ENCODE measurements at places on chromosomes 2 and 18.

- no peak for DNase-seq
Measured at GRCh38 chr2:13901526-13901925, 731.0 kb upstream of the LRATD1 start.

GRCh38 chr18:32301361-32301760 lies 111.5 kb downstream of the MEP1B start:
- no peak for DNase-seq

GRCh38 chr2:137437386-137437785 lies 526.9 kb upstream of the HNMT start:
- no peak for DNase-seq

DNA sequence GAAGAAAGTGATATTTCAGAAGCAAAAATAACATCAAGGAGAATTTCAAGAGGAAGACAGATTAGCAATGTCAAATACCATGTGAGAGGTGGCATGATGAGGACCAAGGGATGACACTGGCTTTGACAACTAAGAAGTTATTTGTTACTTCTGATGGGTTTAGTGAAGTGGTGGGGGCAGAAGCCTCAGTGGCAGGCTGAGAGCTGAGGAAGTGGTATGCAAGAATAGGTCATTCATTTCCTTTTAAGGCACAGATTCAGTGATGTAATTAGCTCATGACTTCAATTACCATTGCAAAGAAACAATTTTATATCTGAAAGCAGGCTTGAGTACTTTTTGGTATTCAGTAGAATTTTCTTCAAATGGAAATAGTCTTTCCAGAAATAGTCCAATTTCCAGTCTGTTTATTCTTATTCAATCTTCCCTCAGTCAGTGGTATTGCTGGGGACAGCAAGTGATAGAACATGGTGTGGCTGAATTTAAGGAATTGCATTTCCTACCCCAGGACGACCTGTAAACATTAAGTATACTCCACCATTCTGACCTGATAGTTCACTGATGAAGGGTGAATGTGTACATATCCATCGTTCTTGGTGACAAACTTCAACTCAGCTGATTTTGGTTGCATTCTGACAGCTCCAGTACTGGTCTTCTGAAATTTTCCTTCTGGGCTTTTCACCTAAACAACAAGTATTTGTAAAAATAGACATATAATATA lies 28.2 kb downstream of the GEMIN6 start:
- DNase-seq = no peak

- DNase-seq = no peak
Measured at GRCh38 chr18:22723773-22724172, 209.4 kb upstream of the RBBP8 start.

- no peak for DNase-seq
Measured at GRCh38 chr18:52422985-52423601, 83.1 kb downstream of the DCC start.

GRCh38 chr2:137706786-137707613 lies 257.3 kb upstream of the HNMT start:
- DNase-seq = no peak

DNA sequence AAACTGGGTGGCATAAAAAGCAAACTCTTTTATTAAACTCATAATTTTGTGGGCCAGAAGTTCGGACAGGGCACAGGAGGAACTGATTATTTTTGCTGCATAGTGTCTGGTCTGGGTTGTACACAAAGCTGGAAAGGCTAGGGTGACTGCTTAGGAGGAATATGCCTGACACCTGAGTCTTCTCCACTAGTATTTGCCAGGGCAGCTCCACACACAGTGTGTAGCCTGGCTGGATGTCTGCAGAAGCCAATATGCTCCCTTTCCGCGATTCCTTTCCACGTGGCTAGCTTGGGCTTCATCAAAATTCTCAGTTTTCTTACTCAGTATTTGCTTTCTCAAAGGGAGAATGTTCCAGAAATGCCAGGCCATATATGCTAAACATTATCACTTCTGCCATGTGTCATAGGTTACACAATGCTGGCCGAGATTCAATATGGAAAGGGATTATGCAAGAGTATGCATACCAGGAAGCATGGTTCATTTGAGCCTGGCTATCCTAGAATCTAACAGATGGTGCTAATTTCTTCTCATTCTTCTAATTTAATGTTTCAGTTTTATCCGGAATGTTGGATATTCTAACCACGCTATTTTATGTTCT lies 142.7 kb upstream of the DOK6 start:
- no peak for DNase-seq

- DNase-seq = no peak
Measured at GRCh38 chr18:5618047-5618688, 74.4 kb upstream of the EPB41L3 start.

DNA sequence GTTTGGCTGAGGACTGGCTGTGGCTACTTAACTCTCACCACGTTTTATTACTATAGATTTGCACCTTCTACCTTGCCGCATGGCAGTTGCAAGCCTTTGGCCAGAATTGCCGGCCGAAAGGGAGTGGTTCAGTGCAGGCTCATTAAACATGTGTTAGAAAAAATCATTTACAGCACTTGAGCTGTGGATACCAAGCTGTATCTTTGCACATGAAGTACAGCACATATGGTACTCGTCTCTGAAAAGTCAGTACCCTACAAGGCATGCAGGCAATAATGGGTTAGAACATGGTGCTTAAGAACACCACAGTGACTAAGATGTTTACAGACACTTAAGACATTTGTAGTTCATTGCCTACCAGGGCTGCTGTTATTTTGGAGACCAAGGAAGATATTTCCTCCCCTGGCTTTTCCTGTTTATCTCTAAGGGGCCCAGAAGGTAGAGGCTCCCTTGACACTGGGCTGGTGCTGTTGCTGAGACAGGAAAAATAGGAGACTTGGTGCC lies 103.1 kb downstream of the ZNF532 start:
- DNase-seq = no peak
